Cortex of kidney (tissue), 1 donor: ENCODE measurements at places on chromosomes 3 and 15.

- no peak for DNase-seq
These were observed 5.1 kb downstream of the PSTPIP1 start for GRCh38 chr15:76999996-77000395.

GRCh38 chr3:196624907-196625306, 14.6 kb upstream of the NRROS start:
- no peak for DNase-seq

GRCh38 chr3:195774917-195775316, 36.8 kb downstream of the MUC4 start:
- DNase-seq, result no peak

GRCh38 chr3:105174017-105174615, 192.6 kb upstream of the ALCAM start:
- DNase-seq, result no peak

- no peak for DNase-seq
These were observed 45.6 kb upstream of the LDHAL6B start for GRCh38 chr15:59160880-59161593.

DNA sequence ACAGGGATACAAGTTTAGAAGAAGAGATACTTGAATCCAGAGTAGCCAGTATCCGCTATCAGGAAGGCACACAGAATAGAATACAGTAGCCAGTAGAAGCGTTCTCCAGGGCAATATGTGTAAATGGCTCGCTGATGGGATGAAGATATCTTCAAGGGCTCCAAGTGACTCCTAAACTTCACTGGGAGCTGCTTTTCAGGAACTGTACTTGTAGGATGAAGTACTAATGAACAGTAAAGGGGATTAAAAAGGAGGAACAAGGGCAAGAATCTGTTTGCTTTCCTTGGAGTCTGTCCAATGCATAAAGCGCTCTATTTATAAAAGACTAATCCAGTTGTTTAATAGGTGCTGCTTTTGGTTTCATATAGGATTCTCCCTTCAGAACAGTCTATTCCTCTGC, 78.4 kb downstream of the THRB start:
- no peak for DNase-seq

- DNase-seq, result no peak
These were observed 15.1 kb downstream of the GRIP2 start for GRCh38 chr3:14524920-14525660.

DNA sequence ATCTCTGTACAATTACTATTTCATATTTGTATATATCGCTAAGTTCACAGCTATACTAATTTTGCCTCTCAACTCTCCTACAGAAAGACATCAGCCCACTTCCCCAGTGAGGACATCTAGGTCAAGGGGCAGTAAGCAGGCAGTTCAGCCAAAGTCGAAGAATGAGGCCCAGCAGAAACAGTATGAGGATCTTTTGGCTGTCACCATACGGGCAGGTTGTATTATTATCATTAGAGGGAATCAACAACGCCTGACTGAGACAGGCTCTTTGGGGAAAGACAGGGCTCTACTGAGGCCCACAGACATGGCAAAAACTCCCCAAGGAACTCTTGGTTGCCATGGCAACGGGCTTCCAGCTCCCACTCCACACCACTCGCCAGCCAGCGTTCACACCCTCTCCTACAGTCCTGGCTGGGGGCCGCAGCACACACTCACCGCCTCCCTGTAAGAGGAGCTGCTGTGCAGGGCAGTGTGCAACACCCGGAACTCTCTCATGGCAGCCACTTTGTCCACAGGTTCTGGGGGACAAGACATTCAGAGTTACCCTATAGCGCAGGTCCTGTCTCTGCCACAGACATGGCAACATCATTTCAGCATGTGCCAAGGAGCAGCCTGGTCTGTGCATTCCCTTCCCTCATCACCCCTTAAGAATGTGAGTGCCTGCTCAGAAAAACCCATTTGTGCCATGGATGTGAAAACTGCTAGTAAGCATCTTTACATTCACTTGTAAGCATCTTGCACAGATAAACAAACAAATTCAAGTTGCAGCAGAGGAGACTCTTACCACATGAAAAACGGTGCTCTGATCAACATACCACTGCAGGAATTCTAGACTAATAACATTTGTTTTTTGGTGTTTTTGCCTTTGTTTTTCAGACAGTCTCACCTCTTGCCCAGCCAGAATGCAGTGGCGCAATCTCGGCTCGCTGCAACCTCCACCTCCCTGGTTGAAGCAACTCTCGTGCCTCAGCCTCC, 8.8 kb downstream of the UBL7 start:
- DNase-seq, result no peak

- DNase-seq, result no peak
These were observed 8.3 kb downstream of the ANKRD63 start for GRCh38 chr15:40274350-40275274.
